T-helper 1 cell (primary cell): ENCODE measurements at places on chromosomes 4 and X.

DNA sequence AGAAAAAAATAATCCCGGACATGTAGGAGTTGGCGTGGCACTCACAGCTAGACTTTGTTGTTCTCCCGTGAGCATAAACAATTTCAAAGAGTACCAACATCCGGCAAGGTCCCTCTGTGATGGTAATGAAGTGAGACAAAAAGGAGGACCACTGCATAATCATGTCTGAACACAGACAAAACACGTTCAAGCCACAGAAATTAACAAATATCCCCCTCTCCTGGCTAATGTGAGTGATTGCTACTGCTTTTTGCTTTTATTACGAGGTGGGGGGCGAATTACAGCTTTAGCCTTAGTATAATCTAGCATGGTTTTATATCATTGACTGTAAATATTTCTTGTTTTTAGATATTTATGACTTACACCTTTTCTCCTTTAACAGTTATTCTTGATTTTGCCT, 118.5 kb downstream of the PLS3 start:
- no peak for DNase-seq

- no peak for DNase-seq
Measured at GRCh38 chr4:72318421-72319170, 250.4 kb downstream of the ADAMTS3 start.

DNA sequence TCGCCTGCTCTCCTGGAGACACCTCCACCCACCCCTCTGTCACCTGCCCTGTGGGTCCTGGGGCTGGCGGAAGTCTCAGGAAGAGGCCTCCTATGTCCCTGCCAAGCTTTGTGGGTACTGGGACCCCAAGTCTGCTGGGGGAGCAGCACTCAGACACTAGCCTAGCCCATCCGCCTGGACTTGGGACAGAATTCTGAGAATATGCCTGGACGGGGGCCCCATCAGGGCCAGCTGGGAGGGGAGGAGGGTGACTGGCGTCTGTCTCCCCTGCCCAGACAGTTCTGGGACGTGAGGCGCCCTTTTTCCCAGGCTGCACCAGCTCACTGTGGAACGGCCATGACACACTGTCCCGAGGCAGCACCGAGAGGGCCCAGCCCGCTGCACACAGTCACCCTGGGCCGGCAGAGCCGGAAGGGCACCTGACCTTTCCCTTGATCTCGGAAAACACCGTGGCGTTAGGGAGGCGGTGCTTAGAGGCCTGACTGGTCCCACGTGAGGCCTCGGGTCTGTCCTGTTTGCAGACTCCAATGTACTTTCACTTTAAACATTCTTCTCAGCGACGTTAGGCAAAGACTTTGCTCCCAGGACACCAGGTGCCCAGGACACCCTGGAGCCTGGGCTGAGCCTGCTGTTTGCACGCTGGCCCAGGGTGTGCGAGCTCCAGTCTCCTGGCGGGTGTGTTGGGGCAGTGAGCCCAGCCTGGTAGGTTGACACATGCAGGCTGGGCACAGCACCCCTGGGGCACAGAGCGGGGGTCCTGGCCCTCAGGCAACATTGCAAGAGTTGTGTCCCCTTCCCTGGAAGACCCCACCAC, 700 bp downstream of the SLC26A1 start:
- DNase-seq = no peak

DNA sequence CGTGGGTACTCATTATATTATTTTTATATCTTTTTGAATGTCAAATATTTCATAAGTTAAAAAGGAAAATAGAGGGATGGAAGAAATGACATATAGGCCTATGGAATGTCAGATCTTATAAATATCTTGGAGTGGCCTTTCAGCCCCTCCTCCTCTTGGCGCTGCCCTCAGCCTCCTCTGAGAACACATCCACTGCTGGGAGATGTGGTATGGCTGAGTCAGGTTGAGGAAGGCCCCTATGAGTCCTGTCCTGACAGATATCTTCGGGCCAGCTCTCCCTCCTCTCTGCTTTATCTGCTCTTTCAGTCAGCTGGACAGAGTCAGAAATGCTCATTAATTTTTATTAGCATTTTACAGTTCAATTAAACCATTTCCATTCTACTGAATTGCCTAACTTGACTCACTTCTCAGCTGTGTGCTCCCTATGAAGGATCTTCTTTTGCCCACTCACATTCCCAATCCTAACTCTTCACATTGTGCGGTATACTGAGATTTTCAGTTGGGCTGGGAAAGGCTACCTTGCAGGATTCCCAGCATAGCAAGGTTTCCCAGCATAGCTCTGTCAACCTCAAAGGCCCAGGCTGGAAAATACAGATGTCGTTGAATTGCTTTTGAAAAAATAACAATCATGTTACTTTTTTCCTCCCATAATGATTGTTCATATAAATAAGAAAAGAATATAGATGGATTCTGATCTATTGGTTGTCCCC, 128.0 kb downstream of the ARHGEF9 start:
- DNase-seq = no peak

GRCh38 chr4:177322266-177322665, 12.6 kb downstream of the NEIL3 start:
- no peak for DNase-seq

DNA sequence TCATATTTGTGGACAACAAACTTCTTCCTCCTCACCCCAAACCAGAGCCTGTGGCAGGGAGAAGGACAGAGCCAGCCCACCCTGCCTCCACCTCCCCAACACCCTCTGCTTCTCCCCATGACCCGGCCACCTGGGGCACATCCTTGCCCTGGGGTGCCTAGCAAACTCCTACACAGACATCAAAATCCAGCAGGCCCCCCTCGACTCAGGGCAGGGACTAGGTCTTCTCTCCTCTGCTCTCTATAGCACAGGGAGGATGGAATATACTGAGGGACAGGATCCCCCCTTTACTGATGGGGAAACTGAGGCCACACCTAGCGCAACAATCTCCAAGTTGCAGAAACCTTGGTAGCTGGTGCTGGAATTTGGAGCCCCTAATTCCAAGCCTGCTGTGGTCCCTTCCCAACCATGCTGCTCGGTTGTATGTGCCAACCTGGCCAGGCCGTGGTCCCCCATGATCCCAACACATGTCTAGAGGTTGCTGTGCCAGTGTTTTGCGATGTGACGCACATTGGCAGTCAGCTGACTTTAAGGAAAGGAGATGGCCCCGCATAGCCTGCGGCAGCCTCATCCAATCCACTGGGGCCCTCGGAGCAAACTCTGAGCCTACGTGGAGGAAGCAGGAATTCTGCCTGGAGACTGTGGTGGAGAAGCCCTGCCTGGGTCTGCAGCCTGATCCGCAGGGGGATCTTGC, 53.9 kb upstream of the ADRA2C start:
- DNase-seq = no peak

- peak; percentile 65 for DNase-seq
Measured at GRCh38 chrX:129781134-129781672, 1.5 kb downstream of the SASH3 start.

- no peak for DNase-seq
Measured at GRCh38 chrX:31291131-31291530, 219.3 kb upstream of the FTHL17 start.

- DNase-seq = no peak
Measured at GRCh38 chrX:41025926-41026701, 59.1 kb upstream of the USP9X start.

DNA sequence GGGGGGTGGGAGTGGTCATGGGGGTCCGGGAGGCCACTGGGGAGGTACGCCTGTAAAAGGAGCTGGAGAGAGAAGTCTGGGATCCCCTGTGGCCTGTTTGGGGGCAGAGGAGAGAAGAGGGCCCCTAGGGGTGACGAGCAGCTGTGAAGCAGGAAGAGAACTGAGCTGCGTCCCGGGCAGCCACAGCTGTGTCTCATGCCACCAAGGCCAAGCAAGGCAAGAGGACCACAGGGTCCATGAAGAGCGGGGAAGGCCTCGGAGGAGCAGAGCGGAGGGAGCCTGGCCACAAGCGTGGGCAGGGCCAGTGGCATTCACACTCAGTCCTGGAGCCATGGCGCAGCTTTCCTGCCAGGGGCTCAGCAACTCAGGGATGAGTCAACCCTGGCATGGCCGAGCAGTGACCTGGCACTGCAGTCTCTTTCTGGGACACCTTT, 13.6 kb upstream of the NAT8L start:
- DNase-seq = no peak

GRCh38 chrX:20225488-20225833, 41.2 kb downstream of the RPS6KA3 start:
- no peak for DNase-seq

GRCh38 chrX:119690921-119691716, 1.8 kb downstream of the SEPTIN6 start:
- peak; percentile 17 for DNase-seq

DNA sequence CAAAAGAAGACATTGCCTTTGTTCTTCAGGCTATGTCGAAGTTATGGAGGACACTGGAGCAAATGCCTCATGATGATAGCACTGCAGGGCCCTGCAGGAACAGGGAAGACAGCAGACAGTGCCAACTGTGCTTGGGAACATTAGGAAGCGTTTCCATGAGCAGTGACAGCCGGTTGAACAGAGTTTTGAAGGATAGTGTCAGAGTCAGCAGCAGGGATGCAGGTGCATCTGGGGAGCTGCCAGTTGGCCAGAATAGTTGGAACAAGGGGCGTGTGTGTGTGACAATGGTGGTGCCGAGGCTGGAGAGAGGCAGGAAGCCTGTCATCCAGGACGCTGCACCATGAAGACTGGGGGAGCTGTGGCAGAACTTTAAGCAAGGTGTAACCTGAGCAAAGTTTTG, 88.6 kb downstream of the SHROOM3 start:
- no peak for DNase-seq

DNA sequence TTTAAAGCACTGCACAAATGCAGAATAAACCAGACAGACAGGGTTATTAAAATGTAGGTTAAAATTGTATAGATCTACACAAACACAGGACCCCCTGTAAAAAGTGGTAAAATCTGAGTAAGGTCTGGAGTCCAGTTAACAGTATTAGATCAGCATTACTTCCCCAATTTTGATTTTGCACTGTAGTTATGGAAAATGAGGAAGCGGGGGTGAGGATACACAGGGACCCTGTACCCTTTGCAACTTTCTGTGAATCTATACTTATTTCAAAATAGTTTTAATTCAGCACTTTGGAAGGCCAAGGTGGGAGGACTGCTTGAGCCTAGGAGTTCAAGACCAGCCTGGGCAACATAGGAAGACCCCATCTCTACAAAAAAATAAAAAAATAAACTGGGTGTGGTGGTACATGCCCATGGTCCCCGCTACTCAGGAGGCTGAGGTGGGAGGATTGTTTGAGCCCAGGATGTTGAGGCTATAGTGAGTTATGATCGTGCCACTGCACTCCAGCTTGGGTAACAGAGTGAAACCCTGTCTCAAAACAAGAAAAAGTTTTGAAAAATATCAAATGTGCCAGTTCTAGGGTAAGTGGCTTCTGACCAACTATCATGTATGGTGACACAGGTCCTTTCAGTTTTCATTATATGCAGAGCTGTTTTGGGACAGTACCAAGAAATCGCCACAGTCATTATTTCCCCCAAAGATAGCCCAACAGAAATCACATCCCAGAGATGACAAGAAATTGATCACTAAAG, 17.7 kb downstream of the SEL1L3 start:
- DNase-seq = peak; percentile 25

DNA sequence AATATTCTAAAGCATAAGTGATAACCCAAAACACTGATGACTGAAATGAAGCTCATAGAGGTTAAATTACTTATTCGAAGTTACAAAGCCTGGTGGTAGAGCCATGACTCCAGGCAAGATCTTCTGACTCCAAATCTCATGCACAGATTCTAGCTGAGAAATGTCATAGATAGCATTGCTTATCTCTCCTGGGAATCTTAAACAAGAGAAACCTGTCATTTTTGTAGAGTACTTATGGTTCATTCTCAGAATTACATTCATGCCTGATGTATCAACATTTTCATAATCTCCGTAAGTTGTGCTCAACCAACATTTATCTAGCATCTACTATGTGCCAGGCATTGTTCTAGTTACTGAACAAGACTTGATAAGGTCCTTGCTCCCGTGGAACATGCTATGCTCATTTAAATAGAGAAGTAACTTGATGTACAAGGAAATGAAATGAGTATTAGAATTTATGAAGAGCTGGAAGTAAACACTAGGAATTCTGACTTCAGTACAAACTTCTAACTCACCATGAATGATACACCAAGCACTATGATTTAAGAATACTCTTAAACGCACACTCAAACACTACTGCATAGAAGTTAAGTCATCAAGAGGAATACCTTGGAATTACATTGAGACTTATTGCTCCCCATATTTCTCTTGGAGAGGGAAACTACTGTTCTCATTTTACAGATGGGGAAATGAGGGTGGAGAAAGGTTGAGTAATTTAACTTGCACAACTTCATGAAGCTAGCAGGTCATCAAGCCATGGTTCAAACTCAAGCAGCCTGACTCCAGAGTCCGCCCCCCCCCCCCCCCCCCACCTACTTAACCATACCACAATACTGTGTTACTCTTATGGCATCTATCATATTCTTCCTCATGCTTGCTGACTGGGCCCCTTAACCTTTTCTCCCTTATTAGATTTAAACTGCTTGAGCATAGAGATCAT, 45.4 kb downstream of the MBNL3 start:
- DNase-seq = no peak

- DNase-seq = no peak
Measured at GRCh38 chr4:7466904-7467303, 32.2 kb upstream of the PSAPL1 start.

- DNase-seq = no peak
Measured at GRCh38 chr4:9976781-9977180, 44.5 kb downstream of the SLC2A9 start.

GRCh38 chr4:111433441-111433840, 711.8 kb upstream of the FAM241A start:
- DNase-seq = no peak

- no peak for DNase-seq
Measured at GRCh38 chr4:101793397-101793796, 2.9 kb downstream of the BANK1 start.

GRCh38 chrX:31497086-31497485, 425.2 kb upstream of the FTHL17 start:
- DNase-seq = no peak

GRCh38 chr4:19927381-19927780, 324.3 kb upstream of the SLIT2 start:
- DNase-seq = no peak

DNA sequence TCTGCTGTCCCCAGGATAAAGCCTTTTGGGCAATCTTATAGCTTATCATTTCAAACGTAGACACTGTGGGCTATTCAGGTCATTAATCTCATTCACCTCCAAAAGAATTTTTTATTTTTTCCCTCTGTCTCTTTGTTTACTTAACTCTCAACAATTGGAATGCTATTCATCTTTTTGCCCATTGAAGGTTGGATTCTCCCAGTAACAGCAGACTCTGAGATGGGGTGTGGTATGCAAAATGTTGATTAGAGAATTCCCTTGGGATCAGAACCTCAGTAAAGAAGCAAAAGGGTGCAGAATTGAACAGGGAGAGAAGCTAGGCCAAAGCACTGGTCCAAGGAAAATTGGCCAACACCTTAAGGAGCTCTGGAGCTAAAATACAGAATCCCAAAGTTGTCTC, 60.4 kb downstream of the CAMK2D start:
- no peak for DNase-seq

- DNase-seq = no peak
Measured at GRCh38 chr4:174538123-174538875, 16.0 kb upstream of the HPGD start.

DNA sequence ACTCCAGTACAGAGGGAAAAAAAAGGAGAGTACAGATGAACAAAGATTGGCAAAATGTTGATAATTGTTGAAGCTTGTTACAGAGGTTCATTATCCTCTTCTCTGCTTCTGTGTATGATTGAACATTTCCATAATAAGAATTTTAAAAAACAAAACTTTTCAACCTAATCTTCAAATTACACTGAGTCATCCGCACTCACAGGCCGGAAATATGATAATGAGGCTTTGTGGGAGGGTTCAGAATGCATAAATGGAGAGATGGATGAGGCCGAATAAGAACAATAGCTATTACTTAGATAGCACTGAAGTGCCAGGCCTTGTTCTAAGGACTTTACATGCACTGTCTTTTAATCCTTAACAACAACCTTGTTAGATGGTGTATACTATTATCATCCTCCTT, 4.6 kb upstream of the ERCC6L start:
- no peak for DNase-seq
